ENCODE measurements at places on chromosomes 6 and 20.

DNA sequence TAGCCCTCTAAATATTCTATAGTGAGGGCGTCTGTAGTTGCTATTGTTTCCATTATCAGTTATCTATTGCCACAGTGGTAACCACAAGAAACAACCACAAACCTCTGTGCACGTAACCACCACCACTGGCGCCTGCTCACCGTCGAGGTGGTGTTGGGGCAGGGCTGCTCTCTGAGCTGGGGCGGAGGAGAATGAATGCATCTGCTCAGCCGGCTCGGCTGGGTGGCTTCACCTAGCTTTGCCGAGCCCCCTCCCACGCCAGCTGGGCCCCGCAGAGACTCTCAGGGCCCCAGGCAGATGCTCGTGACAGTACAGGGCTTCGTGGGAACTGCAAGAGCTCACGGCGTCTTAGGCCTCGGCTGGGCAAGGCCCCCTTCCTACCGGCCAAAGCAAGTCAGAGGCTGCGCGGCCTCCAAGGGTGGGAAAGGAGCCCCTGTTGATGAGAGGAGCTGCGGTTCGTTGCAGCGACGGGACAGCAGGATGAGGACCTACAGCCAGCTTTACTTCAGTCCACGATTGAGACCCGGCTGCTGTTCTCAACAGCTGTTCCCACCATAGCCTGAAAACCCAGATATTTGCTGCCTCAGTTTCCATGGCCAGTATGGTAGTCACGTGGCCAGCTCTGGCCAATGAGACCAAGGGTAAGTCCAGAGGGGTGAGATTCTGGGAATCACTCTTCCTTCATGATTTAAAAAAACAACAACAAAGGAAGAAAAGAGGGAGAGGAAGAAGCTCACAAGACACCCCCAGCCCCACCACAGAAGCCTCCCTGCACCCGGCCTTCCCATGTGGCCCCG lies 120.2 kb upstream of the AFDN start:
- peak; percentile 12 for DNase-seq

GRCh38 chr6:160978141-160978901 lies 13.2 kb upstream of the MAP3K4 start:
- no peak for DNase-seq

DNA sequence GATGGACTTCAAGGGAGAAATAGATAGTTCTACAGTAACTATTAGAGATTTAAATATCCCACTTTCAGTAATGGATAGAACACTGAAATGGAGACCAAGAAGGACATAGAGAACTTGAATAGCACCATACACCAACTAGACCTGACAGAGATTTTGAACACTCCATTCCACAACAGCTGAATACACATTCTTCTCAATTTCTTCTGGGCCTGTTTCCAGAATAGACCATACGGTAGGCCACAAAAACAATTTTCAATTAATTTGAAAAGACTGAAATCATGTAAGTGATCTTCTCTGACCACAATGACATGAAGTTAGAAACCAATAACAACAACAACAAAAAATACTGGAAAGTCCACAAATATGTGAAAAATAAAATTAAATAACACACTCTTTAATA lies 979.1 kb upstream of the FLRT3 start:
- DNase-seq: no peak

DNA sequence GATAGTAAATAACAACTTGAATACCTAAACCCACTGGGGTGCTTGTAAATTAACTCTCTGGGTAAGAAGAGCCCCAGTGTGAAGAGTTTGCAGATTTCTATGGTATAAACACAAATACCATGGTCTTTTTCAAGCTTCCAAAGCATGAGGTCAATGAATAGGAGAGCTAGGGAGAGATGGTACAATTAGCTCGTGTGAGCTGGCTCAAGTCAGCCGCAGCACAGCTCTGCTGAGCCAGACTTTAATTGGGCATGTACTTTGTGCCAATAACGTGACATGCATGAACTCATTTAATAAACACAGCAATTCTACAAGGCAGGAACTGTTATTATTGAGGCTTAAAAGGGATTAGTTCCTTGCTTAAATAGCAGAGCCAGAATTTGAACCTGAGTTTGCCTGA lies 684.2 kb downstream of the KIF16B start:
- no peak for DNase-seq

DNA sequence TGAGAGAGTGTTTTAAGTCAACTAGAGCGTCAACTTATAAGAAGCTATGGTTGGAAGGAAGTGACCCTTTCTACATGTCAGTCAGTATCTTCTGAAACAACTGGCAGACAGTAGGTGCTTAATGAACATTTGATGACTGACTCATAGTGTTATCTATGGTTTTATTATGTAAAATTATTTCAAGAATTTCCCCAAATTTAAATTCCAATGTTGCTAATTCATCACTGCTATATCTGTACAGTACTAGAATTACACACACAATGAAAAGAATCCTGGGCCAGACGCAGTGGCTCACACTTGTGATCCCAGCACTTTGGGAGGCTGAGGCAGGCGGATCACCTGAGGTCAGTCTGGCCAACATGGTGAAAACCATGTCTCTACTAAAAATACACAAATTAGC lies 721.4 kb upstream of the FLRT3 start:
- no peak for DNase-seq

- no peak for DNase-seq
Measured at GRCh38 chr20:24060851-24061590, 72.4 kb upstream of the GGTLC1 start.

DNA sequence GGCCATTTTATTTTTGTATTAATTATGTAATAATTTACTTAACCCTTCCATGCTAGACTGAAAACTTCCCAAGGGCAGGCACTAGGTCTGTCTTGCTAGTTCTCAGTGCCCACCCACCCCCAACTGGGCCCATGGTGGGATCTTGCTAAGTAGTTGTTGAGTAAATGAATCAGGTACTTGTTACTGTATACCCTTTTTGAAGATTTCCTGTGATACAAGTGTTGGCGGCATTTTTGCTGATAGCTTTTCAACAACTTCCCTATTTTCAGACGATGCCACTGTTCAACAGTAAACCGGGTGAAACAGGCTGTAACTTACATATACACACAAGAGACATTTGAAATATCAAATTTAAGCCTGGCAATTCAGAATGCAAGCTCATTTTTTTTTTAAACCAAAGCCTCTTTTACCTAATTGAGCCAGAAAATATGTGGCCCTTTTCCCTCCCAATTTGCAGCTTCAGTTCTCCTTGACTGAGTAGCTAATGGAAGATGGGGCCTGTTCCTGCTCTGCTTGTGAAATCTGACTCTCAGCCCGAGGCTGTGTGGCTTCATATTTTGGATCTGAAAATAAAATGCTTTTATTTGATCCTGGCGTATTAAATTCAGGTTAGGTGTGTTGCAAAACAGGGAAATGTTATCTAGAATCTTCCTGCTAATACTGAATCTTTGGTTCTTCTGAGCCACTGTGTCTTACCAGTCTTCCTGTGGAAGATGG lies 288.3 kb downstream of the NRN1 start:
- DNase-seq: peak; percentile 52

- peak; percentile 35 for DNase-seq
Measured at GRCh38 chr6:43097098-43097489, 21.0 kb downstream of the PTK7 start.

DNA sequence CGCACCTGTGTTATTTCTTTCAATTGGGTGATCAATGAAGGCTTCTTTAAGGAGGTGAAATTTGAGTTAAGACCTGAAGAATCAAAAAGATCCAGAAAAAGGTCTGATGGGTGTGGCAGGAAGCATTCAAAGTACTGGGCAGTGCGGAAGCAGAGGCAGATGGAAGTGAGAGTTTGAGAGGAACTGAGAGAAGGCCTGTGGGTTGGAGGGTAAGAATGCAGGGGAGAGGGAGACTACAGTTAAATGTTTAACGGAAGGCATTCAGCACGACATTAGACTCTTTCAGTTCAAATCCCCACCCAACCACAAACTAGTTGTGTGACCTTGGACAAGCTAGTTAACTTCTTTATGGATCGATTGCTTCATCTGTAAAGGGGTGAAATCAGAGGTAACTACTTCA lies 50.5 kb upstream of the GCM1 start:
- peak; percentile 13 for DNase-seq

- DNase-seq: no peak
Measured at GRCh38 chr6:67560068-67560467, 1075.0 kb upstream of the ADGRB3 start.

GRCh38 chr6:142325111-142325510 lies 23.3 kb downstream of the ADGRG6 start:
- no peak for DNase-seq
